ENCODE measurements at places on chromosomes 2 and 18. TPM values are rescaled to one million over a fixed set of nuclear protein-coding genes. Genes with fewer than 3 reads are reported as not detected.

GRCh38 chr2:174776223-174776622, 12.0 kb upstream of the CHRNA1 start:
- DNase-seq: no peak

DNA sequence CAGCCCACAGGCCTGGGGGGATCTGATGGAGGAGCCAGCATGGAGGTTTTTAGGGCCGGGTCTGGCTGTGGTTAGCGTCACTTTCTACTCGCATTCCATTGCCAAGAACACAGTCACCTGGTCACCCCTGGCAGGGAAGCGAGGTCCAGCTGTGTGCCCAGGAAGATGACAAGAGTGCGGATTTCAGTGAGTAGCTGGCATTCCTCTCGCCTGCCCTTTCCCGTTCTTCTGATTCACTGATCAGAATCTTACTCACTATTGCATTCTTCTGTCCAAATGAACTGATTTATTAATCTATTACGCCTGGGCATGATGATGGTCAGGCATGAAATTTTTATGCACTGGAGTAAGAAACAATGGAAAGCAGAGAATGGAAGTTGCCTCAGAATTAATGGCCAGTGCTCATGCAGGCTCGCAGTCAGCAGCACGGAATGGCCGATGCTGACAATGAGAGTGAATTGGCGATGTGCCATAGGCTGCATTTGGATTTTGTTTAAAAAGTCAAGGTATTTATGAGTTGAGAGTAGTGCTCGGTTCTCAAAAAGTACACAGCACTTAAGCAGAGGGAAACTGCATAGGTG, 76.4 kb upstream of the MGAT5 start:
- DNase-seq: no peak

DNA sequence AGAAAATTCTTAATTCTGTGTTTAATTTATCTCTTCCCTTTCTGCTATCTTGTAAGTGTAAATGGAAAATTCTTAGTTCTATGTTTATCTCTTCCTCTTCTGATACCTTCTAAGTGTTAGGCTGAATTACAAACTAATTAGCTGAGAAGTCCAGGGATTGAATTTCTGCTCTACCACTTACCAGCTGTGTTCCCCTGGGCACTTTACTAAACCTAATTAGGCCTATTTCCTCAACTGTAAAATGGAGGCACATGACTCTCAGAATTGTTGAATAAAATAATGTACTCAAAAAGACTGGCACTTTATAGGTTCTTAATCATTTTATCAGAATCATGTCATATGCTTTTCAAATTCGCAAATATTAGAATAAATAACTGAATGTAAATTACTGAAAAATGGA, 146.3 kb downstream of the MAP2 start:
- no peak for DNase-seq

The FAHD2B gene
- 19.8 TPM for total RNA-seq

The DUSP28 gene
- 4.8 TPM for total RNA-seq

All from GM12878 (cell line).